ENCODE measurements at places on chromosomes 11 and 22.

DNA sequence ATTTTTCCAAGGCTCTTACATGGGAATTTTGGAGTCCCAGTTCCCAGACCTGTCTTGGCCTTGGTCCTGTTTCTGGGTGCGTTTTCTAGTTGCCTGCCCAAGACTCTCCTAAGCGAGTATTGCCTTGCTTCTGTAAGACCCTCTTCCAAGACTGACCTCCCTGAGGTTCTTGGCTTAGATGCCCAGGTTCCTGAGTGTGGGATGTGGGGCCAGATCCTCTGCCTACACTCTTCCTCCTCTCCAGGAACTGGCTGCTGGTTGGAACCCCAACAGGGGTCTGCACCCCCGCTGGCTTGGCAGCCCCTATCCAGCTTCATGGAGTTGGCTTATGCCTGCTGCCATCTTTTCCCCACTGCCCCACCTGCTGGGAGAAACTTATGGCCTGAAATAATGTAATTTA lies 429.5 kb downstream of the TENM4 start:
- DNase-seq: no peak

DNA sequence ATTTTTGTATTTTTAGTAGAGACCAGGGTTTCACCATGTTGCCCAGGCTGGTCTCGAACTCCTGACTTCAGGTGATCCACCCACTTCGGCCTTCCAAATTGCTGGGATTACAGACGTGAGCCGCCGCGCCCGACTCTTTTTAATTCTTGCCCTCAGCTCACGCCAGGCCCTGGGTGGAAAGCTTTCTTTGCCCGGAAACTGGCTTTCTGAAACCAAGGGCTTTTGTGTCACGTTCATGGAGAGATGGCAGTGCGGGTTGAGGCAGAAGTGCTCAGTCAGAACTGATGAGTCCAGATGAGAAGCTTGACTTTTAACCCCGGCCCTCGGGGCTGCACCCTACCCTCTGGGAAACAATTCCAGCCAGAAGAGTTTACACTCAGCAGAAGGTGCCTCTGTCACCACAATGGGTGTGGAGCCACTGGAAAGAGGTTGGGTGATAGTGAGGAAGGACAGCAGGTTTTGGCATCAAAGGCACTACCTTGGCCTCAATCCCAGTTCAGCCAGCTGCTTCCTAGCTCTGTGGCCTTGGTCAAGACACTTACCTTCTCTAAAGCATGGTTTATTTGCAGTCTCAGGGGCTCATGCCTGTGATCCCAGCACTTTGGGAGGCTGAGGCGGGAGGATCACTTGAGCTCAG lies 890 bp upstream of the ARFGAP3 start:
- no peak for DNase-seq

GRCh38 chr11:46534711-46535110 lies 59.1 kb downstream of the AMBRA1 start:
- no peak for DNase-seq

GRCh38 chr22:45587638-45588505 lies 83.8 kb upstream of the ATXN10 start:
- no peak for DNase-seq

DNA sequence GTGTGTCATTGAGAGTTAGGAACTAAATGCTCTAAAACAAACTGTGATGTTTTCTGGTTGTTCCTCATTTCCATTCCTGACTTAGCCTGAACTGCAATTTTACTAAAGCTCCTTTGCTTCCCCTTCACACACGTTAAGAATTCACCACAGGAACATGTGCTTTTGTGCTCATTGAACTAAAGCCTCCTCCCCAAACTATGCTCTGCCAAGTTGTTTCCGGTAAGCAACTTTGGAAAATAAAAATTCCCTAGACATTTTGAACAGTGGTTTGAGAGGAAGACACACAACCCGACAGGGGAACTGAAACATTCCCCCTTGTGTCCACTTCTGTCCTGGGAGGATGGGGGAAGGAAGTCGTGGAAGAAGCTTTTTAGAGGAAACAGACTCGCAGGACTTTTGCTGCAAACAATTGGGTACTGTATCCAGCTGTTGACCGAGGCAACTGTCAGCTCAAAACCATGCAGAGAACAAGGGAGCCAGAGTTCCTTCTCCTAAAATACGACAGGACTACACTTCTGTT lies 66.9 kb downstream of the GAB2 start:
- no peak for DNase-seq

DNA sequence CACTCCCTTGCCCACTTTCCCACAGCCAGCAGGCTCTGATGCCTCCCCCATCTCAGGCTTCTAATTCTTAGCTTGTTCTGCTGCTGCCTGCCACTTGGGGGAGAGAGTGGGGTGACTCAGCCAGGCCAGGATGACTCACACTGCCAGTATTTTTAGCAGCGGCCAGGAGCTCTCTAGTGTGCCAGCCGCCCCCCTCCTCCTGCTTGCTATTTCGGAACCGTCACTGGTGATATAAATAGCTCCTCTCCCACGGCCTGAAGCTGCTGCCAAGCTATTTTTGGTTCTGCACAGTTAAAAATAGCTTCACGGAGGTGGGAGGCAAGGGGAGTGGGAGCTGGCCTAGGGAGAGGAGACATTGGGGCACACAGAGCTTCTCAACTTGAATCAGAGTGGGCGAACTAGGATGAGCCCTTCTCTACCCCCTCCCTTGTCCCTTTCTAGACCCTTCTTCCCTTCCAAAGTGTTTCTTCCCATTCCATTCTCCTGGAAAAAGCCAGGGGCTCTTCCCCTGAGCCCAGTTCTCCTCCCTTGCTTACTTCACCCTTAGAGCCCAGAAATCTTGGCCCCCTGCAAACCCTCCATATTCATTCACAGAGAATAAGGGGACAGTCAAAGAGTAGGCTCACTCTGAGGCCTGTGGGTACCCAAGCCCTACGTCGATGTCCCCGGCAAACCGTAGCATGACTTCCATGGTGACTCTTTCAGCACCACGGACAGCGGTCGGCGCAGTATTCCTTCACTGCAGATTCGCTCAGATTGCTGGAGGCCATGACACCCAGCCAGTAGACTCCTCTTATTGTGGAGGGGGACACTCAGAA lies 2.5 kb upstream of the NPAS4 start:
- peak; percentile 82 for DNase-seq

DNA sequence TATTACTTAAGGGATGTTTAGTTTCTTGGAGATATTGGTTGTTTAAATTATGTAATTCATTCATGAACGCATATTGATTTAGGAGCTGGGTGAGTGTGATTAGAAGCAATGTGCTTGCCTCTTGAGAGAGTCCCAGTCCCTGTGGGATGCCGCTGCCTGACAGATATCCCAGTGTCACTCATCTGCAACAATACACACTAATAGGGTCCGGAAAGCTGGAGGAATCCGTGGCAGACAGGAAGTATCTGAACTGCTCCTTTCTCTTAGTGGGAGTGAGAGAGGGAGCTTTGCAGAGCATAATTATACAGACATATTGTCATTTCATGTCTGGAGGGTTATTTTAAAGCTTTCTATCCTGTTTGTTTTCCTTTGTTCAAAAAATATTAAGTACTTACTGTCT lies 17.4 kb downstream of the AMOTL1 start:
- DNase-seq: no peak

GRCh38 chr22:37193629-37194191 lies 5.7 kb upstream of the C1QTNF6 start:
- DNase-seq: no peak

DNA sequence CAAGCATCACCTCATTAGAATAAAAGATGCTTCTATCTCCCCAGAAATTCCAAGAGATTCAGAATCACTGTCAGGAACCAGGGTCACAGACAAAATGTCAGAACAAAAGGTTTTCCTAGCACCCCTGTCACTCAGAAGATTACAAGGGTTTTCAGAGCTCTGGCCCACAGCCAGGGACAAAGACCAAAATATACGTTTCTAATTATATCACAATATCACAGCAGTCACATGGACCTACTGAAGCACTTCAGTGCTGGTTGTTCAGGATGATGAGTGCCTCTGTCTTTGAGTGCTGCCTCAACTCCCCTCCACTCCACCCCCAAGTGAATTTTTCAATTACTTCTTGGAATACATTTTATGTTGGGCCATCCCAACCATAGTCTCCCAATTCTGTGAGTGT lies 21.9 kb upstream of the RTL6 start:
- no peak for DNase-seq

DNA sequence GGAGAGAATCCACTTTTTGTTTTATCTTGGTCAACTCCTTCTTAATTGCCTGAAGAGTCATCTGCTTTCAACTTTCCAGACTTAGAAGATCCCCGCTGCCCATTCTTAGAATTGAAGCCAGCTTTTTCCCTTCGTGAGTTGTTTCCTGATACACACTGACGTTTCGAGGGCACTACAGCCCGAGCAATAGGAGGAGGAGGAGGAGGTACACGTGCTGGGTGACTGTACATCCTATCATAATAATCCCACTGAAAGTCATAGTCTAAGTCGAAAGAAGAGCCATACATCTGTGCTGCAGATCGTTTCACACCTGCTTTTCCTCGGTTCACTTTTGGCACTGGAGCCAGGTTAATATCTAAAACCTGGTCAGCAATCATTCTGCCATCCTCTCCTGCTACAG lies 606.1 kb downstream of the DLG2 start:
- no peak for DNase-seq

- DNase-seq: no peak
Measured at GRCh38 chr22:19169002-19169946, 9.3 kb downstream of the SLC25A1 start.

DNA sequence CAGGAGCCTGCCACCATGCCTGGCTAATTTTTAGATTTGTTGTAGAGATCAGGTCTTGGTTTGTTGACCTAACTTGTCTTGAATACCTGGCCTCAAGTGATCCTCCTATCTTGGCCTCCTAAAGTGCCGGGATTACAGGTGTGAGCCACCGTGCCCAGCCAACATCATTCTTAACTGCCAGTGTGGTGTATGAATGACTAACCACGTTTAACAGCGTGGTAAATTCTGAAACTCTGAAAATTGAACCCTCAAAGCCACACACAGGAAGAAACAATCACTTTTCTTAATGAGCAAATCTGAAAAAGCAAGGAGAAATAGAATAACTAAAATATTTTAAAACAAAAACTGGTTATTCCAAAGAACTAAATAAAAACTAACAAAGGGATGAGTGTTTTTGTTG lies 7.4 kb downstream of the TMEM9B start:
- DNase-seq: no peak

DNA sequence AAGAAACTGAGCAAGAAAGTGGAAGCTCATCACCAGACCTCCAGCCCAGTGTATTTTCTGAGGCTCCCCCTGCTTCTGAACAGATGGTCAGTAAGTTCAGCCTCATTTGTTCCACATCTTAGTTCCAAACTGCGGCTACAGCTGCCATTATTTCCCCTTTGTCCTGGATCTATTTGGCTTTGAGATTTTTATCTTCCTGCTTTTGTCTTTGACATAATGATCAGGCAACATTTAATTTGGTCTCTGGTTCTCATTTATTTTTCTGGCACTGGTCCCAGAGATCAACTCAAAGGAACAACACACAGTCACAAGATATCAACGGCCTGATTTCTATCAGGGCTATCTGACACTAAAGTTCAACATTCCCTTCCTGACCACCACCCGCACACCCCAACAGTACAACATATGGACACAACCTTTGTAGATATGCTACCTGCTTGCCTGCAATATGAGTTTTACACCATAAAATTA lies 137.5 kb downstream of the FAM76B start:
- DNase-seq: no peak

DNA sequence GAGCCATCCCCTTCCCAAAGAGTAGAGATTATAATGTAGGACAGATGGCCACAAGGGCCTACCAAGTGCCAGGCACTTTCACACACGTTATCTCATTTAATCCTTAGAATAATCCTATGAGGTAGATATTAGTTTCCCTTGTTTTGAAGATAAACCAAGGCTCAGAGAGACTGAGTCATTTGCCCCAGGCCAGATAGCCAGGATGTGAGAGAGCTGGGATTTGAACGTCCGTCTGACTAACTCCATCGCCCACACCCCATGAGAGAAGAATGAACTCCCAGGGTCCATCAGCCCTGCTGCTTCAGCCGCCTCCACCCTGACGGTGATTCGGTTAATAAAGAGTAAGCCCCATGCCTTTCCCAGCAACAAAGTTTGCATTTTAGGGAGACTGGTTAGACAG lies 10.7 kb downstream of the PRG3 start:
- no peak for DNase-seq

DNA sequence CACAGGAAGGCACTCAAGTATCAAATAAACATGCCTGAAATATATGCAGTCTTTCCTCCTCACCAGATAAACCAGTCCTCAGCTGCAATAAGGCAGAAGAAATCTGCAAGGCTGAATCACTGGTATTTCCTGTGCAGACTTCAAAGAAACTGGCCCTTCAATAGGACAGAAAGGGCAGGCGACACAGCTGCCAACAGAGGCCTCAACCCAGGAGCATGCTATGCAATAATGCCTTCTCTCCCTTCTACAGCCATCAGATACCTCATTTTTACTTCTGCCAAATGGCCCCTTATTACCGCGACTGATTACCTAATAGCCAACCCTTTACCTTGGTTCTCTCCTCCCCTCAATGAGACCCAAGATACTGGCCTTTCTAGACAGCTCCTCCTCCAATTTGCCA lies 8.0 kb downstream of the NUMA1 start:
- no peak for DNase-seq

DNA sequence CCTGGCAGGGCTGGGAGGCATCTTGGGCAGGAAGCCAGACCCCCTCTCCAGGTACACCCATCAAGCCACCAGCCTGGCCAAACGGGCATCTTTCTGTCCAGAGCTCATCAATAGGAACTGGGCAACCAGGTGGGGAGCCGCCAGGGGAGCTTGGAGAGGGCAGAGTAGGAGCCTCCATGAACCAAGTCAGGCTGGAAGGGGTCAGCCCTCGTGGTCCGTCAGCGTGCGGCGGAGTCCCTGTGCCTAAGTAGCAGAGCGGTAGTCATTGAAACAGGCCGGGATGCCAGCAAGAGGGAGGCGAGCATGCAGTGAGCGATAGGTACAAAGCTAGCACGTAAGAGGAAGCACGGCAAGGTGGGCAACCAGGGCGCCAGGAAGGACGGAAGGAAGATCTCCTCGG lies 1.7 kb downstream of the RTL6 start:
- no peak for DNase-seq

DNA sequence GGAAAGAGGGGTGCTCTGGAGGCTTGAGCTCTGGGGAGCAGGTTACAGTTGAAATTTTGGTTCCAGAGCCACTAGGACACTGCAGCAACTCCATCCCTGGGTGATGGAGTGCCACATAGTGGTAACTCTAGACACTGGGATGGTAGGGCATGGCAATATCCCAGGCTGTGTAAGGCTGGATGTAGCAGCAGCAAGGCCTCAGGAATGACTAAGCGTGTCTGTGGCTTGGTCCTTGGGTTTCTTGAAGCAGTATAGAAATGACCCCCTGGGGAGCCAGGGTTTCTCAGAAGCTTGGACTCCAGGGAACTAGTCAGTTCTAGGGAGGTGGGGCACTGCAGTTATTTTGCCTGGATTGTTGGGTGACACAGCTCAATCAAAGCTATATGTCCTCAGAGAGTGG lies 8.1 kb downstream of the MS4A4A start:
- DNase-seq: no peak

DNA sequence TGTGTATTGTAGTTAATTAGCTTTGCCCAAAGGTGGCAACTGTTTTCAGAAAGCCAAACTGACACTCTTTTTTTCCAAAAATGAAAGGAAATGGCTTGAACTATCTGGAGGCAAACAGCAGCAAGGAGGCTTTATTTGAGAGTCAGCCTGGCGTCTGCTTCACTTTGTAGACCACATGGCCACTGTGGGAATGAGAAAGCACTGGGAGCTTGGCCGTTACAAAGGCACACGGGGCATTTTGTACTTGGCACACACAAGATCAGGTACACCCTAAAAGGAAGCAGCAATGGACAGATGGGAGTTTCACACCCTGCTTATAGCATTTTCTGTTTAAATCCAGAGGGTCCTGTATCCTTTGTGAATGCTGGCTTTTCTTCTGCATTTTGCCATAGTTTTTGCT lies 126.3 kb downstream of the MPPED2 start:
- DNase-seq: no peak

Data from AG04449 (cell line).